Astrocyte (in vitro differentiated cells and primary cell): ENCODE measurements at places on chromosomes 16 and 17.

DNA sequence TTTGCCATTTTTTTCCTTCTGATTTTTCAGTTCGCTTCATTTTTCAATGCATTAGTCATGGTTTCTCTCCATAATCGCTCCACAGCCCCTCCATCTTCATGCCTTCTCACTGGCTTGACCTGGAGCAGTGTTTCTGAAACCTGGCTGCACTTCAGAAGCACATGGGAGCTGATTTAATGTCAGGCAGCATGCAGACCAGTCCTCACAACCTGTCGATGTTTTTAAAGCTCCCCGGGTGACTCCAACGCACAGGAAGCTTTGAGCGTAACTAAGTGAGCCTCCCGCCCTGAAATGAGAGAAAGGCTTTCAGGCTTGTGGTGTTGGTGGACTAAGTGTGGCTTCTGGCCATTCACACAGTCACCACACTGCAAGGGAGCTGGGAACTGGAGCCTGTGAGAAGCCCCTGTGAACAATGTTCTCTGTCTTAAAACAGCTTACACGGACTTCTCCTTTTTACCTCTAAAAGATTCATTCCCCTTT, 16.8 kb upstream of the DRG2 start:
- H3K4me1 ChIP-seq = peaks cover 4% of the 10 kb centered on the region
- peaks cover 2% of the 10 kb centered on the region for H3K27me3 ChIP-seq
- H3K36me3 ChIP-seq = no peaks in the 10 kb centered on the region
- H3K27ac ChIP-seq = no peak overlapping the region

DNA sequence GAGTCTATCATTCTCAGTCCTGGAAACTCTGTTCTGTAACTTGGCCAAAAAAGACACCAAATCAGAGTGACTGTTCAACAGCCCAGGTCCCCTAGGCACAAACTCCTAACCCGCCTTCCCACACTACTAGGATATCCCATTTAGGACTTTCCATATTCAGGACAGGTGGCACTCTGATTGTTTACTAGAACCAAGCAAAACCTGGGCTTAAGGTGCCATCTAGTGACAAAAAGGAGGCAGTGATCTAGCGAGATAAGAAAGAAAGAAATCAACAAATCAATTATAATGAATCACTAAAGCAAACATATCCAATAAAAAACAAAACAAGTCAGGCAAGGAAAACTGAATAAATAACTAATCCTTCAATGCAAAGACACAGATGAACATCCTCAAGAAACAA, 203.9 kb downstream of the CEP112 start:
- peak; percentile 6 for DNase-seq
- no peaks in the 10 kb centered on the region for H3K36me3 ChIP-seq
- H3K27me3 ChIP-seq = no peaks in the 10 kb centered on the region
- no peak overlapping the region for H3K4me3 ChIP-seq
- H3K4me1 ChIP-seq = no peaks in the 10 kb centered on the region

DNA sequence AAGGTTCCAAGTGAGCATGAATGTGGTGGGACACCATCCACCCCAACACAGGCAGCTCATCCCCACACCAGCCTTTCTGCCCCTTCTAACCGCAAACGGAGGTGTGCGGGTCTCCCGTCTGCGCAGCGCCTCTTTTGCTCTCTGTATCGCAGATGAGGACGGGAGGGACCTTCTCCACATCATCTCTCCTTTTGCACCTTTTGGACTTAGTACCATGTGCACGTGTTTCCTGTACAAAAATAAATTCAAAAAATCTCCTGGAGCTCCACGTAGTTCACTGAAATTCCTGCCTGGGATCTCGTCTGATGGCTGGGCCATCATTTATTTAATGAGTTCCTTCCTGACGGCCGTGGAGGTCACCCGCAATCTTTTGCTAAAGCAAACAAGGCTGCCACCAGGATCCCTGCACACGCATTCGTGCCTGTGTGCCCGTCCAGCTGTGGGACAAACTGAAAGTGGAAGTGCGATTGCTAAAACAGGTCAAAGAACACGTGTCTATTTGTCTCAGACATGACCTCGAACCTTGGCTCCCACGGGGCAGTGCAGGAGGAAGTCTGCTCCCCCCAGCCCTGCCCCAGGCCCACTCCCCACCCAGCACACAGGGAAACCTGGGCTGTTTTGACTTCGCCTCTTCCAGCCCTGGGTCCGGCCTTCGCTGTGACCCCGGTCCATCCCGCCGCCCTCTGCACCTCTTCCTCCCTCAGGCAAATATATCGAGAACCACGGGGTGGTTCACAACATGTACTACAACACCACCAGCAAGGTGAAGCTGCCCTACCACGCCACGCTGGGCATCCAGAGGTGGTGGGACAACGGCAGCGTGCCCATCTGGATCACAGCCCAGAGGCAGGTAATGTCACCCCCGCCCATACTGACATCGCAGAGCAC, 2.3 kb downstream of the ENPP7 start:
- H3K4me1 ChIP-seq = peaks cover 4% of the 10 kb centered on the region
- H3K4me3 ChIP-seq = no peak overlapping the region
- H3K36me3 ChIP-seq = no peaks in the 10 kb centered on the region
- H3K27ac ChIP-seq = no peak overlapping the region

DNA sequence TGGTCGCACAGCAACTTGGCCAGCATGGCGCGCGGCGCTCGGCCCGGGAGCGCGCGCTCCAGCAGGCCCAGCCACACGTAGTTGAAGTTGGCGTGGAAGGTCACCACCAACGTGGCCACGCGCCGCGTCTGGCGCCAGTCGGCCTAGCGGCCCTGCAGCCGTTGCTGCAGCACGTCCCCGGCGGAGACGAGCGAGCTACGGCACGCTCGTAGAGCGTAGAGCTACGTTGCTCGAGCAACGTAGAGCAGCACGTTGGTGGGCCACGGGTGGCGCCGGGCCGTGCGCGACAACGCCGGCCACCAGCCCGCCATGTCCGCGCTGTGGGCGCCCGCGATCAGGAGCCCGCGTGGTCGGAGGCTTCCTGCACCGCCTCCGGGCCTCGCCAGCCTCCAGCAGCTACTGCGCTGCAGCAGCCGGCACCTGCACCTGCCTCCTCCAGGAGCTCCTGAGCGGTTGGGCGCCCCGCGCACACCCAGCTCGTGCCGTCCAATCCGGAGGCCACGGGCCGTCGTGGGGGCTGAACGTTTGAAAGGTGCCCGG, 13.4 kb upstream of the SULT1A1 start:
- H3K4me1 ChIP-seq = no peaks in the 10 kb centered on the region
- H3K27ac ChIP-seq = no peak overlapping the region
- H3K4me3 ChIP-seq = peak overlapping the region; percentile 42

- no peak overlapping the region for H3K27ac ChIP-seq
- no peak for DNase-seq
- no peak overlapping the region for H3K4me3 ChIP-seq
- H3K36me3 ChIP-seq = no peaks in the 10 kb centered on the region
- H3K27me3 ChIP-seq = peaks cover 3% of the 10 kb centered on the region
- no peaks in the 10 kb centered on the region for H3K4me1 ChIP-seq
Observed at GRCh38 chr16:54152362-54153239, 134.0 kb downstream of the IRX3 start.

GRCh38 chr16:2030036-2030435, 3.3 kb downstream of the NHERF2 start:
- no peaks in the 10 kb centered on the region for H3K27me3 ChIP-seq
- peaks cover 38% of the 10 kb centered on the region for H3K4me1 ChIP-seq
- H3K27ac ChIP-seq = no peak overlapping the region
- H3K4me3 ChIP-seq = no peak overlapping the region
- no peak for DNase-seq

- no peaks in the 10 kb centered on the region for H3K36me3 ChIP-seq
- H3K4me1 ChIP-seq = peaks cover 17% of the 10 kb centered on the region
- DNase-seq = peak; percentile 87
- peaks cover 89% of the 10 kb centered on the region for H3K27me3 ChIP-seq
- peak overlapping the region; percentile 58 for H3K4me3 ChIP-seq
- H3K27ac ChIP-seq = peak overlapping the region; percentile 77
Observed at GRCh38 chr17:48576479-48577309, 1.5 kb downstream of the HOXB4 start.

GRCh38 chr17:61782683-61783082, 80.6 kb downstream of the BRIP1 start:
- no peak overlapping the region for H3K27ac ChIP-seq
- H3K4me1 ChIP-seq = no peaks in the 10 kb centered on the region
- H3K27me3 ChIP-seq = no peaks in the 10 kb centered on the region

GRCh38 chr17:61139219-61139618, 260.4 kb upstream of the TBX2 start:
- H3K4me1 ChIP-seq = peaks cover 7% of the 10 kb centered on the region
- H3K4me3 ChIP-seq = no peak overlapping the region
- H3K27ac ChIP-seq = no peak overlapping the region

GRCh38 chr16:78628461-78629045, 529.1 kb downstream of the WWOX start:
- H3K4me1 ChIP-seq = peaks cover 13% of the 10 kb centered on the region
- peak overlapping the region; percentile 33 for H3K4me3 ChIP-seq
- H3K27me3 ChIP-seq = no peaks in the 10 kb centered on the region

GRCh38 chr17:46811978-46812583, 6.4 kb downstream of the WNT3 start:
- no peaks in the 10 kb centered on the region for H3K4me1 ChIP-seq
- peaks cover 14% of the 10 kb centered on the region for H3K27me3 ChIP-seq
- peak; percentile 78 for DNase-seq

GRCh38 chr16:75017670-75018525, 19.1 kb downstream of the ZNRF1 start:
- H3K27me3 ChIP-seq = no peaks in the 10 kb centered on the region
- H3K4me1 ChIP-seq = peaks cover 12% of the 10 kb centered on the region
- H3K36me3 ChIP-seq = no peaks in the 10 kb centered on the region
- no peak for DNase-seq
- H3K27ac ChIP-seq = no peak overlapping the region

GRCh38 chr16:6020162-6020985, 922.8 kb upstream of the EEF2KMT start:
- H3K4me1 ChIP-seq = peaks cover 2% of the 10 kb centered on the region
- peaks cover 17% of the 10 kb centered on the region for H3K27me3 ChIP-seq
- DNase-seq = no peak
- no peaks in the 10 kb centered on the region for H3K36me3 ChIP-seq
- no peak overlapping the region for H3K27ac ChIP-seq
- H3K4me3 ChIP-seq = peak overlapping the region; percentile 8

GRCh38 chr17:58004060-58004459, 3.0 kb downstream of the SRSF1 start:
- H3K27ac ChIP-seq = no peak overlapping the region
- no peak for DNase-seq
- H3K36me3 ChIP-seq = peaks cover 44% of the 10 kb centered on the region
- no peaks in the 10 kb centered on the region for H3K27me3 ChIP-seq
- peak overlapping the region; percentile 100 for H3K4me3 ChIP-seq

- DNase-seq = no peak
- H3K36me3 ChIP-seq = no peaks in the 10 kb centered on the region
- H3K4me1 ChIP-seq = no peaks in the 10 kb centered on the region
- H3K27ac ChIP-seq = no peak overlapping the region
- peaks cover 5% of the 10 kb centered on the region for H3K27me3 ChIP-seq
Observed at GRCh38 chr16:81201267-81201666, 37.2 kb upstream of the BCO1 start.

DNA sequence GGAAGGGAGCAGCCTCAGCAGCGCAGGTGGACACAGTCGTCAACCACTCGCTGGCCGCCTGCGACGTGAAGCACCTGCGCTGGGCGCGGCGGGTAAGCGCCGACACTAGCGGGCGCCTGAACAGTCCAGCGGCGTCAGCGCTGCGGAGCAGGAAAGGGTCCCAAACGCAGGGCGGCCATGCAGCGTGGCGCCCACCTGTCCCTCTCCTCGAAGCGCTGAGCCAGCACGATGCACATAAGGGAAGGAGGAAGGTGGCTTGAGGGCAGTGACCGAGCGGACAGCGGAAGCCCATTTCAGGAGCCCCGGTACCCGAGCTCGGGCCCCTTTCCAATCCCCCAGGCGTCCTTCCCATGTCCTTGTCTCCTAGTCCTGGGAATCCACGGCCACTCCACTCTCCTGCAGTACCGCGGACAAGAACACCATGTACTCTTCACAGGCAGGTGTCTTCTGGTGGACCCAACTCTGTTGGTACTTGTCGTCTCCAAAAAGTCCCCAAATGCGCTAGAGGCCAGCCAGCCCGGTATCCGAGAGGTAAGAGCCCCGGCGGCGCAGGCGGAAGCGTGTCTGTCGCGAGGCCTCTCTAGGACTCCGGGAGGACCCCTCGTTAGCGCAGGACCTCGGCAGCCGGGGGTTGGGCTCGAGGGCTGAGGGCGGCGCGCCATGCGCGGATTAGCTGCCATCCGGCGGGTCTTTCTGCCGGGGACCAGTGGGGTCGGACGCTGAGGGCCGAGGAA, 14.4 kb downstream of the ZNF232 start:
- H3K4me3 ChIP-seq = no peak overlapping the region
- no peak overlapping the region for H3K27ac ChIP-seq

DNA sequence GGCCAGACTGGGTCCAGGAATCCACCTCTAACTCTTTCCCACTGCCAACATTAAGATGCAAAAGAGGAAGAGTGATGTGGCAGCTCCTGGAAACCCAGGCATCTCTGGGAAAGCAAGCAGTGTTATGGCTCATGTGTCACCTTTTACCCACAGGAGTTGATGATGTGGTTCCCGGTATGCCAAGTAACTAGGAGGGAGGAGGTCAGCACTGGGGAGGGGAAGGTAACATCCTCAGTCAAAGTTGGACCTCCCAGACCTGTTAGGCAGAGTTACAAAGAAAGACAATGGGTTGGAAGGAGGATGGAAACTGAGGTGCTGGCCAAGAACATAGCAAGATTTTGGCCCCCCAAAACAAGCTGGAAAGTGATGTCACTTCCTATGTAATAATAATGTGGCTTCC, 11.4 kb downstream of the KRABD2 start:
- H3K4me3 ChIP-seq = no peak overlapping the region
- DNase-seq = peak; percentile 70
- H3K27me3 ChIP-seq = no peaks in the 10 kb centered on the region
- H3K4me1 ChIP-seq = peaks cover 10% of the 10 kb centered on the region
- no peak overlapping the region for H3K27ac ChIP-seq

GRCh38 chr17:81481815-81482505, 30.6 kb downstream of the ACTG1 start:
- H3K4me1 ChIP-seq = peaks cover 14% of the 10 kb centered on the region
- H3K27me3 ChIP-seq = no peaks in the 10 kb centered on the region
- H3K27ac ChIP-seq = no peak overlapping the region
- H3K36me3 ChIP-seq = no peaks in the 10 kb centered on the region

- H3K4me1 ChIP-seq = peaks cover 4% of the 10 kb centered on the region
- peaks cover 10% of the 10 kb centered on the region for H3K27me3 ChIP-seq
- no peak overlapping the region for H3K27ac ChIP-seq
- H3K36me3 ChIP-seq = no peaks in the 10 kb centered on the region
- no peak overlapping the region for H3K4me3 ChIP-seq
Observed at GRCh38 chr17:49554694-49555494, 20.8 kb upstream of the NXPH3 start.

DNA sequence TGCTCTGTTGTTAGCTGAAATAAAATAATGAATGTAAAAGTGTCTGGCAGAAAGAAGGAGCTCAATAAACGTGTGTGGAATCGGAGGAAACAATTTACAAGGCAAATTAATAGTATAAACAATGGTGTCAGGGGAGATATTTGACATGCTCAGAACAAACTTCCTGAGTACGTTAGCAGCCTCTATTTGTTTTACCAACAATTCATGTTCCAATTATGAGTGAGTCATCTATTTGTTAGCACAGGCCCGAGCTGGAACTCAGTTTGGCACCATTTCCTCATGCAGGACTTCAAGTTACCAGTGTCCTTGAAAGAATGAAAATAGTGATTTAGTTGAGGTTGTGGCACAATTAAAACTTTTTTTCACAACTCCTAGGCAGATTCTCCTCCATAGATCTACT, 9.1 kb downstream of the ASIC2 start:
- no peak overlapping the region for H3K27ac ChIP-seq
- no peak overlapping the region for H3K4me3 ChIP-seq
- peaks cover 3% of the 10 kb centered on the region for H3K4me1 ChIP-seq
- DNase-seq = peak; percentile 82
- H3K27me3 ChIP-seq = peaks cover 11% of the 10 kb centered on the region

- no peaks in the 10 kb centered on the region for H3K36me3 ChIP-seq
- peak overlapping the region; percentile 41 for H3K27ac ChIP-seq
- H3K4me1 ChIP-seq = peaks cover 11% of the 10 kb centered on the region
- DNase-seq = no peak
- peak overlapping the region; percentile 83 for H3K4me3 ChIP-seq
Observed at GRCh38 chr17:42535155-42536047, 640 bp upstream of the NAGLU start.
